ENCODE measurements at places on chromosomes 1 and 21.

DNA sequence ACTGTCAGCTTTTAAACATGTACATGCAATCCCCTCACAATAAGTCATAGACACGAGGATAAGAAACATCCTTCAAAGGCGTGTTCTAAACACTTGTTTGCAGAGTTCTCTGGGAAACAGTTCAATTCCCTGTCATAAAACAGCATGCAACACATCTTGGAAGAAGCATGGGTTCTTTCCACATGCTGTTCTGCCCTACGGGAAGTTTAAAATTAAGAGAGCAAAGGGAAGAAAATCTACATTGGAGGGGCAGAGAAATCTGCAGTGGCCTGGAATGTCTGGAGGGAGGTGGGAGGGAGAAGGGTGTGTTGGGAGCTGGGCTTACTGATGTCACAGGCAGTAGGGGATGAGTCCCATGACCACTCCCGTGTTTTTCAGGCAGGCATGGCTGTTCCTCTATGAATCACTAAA lies 98.3 kb upstream of the SLC2A1 start:
- no peak for DNase-seq

- DNase-seq, result no peak
Observed at GRCh38 chr1:2460996-2461751, 14.9 kb upstream of the PLCH2 start.

- no peak for DNase-seq
Observed at GRCh38 chr1:117171900-117172511, 38.7 kb downstream of the VTCN1 start.

DNA sequence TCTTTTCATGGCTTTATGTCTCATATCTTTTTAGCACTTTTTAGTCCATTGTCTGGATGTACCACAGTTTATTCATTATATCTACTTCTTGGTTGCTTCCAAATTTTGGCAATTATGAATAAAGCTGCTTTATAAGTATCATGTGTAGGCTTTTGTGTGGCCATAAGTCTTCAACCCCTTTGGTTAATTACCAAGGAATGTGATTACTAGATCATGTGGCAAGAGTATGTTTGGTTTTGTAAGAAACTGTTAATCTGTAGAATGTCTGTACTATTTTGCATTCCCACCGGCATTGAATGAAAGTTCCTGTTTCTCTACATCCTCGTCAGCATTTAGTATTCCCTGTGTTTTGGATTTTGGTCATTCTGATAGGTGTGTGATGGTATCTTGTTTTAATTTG lies 31.5 kb downstream of the ZBTB40 start:
- DNase-seq, result no peak

DNA sequence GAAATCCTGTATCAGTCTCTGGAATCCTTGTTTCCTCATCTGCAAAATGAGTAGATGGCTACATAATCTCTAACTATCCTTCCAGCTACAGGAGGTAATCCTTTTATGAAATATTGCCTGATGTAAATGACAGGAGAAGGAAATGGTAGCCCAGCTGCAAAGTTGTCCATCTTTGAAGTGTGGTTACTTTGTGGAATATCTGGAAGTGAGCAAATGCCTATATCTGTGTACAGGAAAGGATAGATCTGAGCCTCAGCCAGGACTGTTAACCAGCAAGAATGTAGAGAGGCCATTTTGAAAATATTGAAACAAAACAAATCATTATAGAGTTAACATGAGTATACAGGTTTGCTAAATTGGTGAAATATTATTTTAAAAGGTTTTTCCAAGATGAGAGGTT lies 74.8 kb upstream of the BMP8A start:
- DNase-seq, result no peak

GRCh38 chr1:55823541-55824250 lies 608.5 kb upstream of the USP24 start:
- no peak for DNase-seq

DNA sequence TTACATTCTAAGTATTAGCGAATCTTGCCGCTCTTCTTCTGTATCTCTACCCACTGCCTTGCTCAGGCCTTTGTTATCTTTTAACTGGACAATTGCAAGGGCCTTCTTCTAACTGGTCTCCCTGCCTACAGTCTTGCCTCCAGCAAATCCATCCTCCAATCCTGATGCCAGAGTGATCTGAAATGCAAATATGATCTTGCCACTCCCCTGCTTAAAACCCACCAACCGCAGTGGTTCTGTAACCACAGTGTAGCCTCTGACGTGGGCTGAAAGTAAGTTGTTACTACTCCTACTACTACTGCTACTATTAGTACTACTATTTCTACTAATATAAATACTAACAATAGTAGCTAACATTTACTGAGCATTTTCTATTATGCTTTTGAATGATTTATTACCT lies 12.4 kb downstream of the MOV10 start:
- no peak for DNase-seq

GRCh38 chr1:86951430-86951829 lies 37.0 kb downstream of the HS2ST1 start:
- no peak for DNase-seq

DNA sequence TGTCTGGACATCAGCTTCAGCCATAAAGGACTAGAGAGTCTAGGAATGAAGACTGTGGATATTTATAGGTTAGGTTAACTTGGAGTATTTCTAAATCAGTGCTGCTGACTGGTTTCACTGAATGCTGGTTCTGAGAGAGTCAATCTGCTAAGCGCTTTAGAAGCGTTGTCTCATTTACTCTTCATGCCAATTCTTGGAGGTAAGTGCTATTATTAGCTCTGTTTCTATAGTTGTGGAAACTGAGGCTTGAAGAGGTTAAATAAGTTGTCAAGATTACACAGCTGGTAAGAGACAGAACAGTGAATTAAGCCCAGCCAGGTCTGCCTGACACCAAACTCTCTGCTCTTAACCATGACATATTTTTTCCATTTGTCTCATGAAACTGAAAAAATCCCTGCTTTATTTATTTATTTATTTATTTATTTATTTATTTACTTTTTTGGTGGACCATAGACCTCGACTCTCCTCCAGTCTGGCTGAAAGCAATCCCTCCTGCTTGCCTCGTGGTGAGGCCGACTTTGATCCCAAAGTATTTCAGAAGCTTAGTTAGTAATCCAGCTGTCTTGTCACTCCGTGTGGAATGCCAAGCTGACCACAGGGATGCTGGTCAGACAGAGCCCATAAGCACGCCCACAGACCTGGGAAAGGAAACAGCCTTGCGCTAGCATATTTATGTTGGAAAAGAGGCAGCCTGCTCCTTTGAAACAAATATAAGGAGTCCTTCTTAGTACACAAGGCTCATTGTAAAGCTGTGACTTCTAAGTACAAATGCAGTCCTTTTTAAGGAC lies 16.9 kb downstream of the NTMT2 start:
- no peak for DNase-seq
